ENCODE measurements at places on chromosomes 11 and 22. TPM values are rescaled to one million over a fixed set of nuclear protein-coding genes. Genes with fewer than 3 reads are reported as not detected.
A peak's percentile ranks its signal among the peaks of the same experiment; 100 is the strongest.

OR51I1 gene
- 3.2 TPM for total RNA-seq

- no peak for DNase-seq
Measured at GRCh38 chr11:27692781-27693180, 7.5 kb downstream of the BDNF start.

GRCh38 chr11:77966338-77966737 is 28.1 kb downstream of the INTS4 start:
- no peak for DNase-seq

GRCh38 chr22:39251762-39252460 is 7.1 kb upstream of the PDGFB start:
- no peak for DNase-seq

GRCh38 chr11:22734628-22735345 is 68.4 kb downstream of the GAS2 start:
- DNase-seq = no peak

- DNase-seq = peak; percentile 81
Measured at GRCh38 chr11:9853929-9854552, 190.2 kb downstream of the SWAP70 start.

DNA sequence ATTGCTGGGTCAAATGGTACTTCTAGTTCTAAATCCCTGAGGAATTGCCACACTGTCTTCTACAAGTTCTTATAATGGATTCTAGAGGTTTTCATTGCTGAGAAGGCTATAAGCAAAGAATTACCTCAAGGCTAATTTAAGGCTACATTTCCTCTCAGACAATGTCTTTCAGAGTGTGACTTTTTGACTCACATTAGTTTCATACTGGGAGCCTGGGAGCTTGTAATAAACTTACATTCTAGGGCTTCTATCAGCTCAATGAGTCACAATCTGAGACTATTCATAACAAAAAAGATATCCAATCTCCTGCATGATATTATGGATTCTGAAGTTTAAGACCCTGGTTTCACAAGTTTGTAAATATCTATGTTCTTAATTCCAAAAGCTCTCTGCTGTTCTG is 408.7 kb downstream of the LRRC4C start:
- no peak for DNase-seq

DNA sequence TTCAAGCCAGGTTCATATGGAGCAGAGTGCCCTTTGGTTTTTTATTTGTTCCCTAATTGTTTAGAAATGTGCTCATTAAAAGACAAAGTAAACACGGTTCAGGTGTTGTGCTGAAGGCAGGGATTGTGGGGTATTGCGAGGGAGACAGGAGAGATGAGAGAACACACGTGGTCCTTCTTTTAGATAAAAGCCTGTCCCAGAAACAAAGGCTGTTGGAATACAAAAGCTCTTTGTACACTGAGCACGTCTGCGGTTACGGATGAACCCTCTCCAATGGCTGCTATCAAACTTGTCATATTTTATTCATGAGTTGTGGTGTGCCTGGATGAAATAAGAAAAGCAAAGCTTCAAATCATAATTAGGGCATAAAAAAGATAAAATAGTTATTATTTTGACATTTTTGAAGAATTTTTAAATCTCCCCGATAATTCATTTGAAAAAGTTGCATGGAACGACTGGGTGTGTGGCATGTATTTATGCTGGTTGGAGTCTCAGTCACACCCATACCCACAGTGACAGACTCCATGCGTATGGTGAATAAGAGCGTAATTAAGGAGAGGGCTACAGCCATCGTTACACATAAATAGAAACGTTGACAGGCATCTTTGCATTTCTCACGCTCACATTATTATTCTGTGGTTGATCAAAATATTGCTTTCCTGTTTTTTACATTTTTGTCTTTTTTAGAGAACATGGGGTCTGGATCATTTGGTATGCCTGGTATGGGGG is 92.9 kb downstream of the NELL1 start:
- DNase-seq = no peak

DNA sequence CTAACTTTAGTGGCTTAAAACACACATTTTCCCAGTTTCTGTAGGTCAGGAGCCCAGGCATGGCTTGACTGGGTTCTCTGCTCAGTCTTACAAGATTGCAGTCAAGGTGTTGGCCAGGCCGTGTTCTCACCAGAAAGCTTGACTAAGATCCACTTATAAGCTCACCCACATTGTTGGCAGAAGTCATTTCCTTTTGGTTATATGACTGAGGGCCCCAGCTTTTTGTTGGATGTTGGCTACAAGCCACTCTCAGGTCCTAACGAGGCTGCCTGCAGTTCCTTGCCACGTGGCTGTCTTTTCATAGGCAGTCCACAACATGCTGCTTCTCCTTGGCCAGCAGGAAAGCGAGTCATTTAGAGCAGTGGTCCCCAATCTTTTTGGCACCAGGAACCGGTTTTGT is 79.3 kb upstream of the CRTAM start:
- DNase-seq = no peak

DNA sequence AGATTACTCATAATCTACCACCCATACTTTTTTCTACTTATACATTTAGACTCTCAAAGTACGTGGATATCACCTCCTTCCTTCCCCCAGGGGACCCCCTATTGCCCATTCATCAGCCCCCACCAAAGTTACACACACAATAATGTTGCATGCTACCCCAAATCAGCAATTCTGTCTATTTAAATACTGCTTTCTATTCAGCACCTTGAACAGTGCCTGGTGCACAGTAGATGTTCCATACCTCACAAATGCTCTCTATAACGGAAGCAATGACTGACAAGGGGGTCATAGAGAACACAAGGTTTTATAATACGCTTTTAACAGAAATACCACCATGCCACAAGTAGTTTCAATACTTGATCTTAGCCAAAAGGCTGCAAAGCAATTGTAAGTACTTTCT is 370.7 kb downstream of the MIAT start:
- no peak for DNase-seq

Measured in lung (tissue), 17 donors.